Aorta (tissue), 5 donors: ENCODE measurements at places on chromosomes 1 and 21. TPM values are rescaled to one million over a fixed set of nuclear protein-coding genes. Genes with fewer than 3 reads are reported as not detected.

The TINAGL1 gene
- total RNA-seq: 317 TPM

The SPATA45 gene
- 0.78 TPM for total RNA-seq

The SLC44A5 gene
- 1.0 TPM for total RNA-seq

DNA sequence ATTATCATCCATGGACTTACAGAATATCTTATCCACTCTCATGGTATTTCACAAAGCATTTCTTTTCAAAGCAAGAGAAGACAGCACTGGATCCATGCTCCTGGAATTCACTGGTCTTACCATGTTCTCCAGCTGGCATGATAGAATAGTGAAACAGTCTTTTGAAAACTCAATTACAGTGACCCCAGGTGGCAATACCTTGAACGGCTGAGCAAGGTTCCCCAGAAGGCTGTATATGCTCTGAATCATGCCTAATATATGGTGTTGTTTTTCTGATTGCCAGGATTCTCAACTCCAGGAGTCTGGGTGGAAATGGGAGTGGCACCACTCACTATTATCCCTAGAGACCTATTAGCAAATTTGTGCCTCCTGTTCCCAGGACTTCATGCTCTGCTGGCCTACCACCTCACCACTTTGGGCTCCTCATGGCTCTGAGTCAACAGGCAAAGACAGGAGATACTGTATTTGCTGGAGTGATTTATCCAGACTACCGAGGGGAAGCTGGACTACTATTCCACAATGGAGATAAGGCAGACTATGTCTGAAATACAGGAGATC is 87.6 kb downstream of the CATSPERE start:
- DNase-seq: no peak

DNA sequence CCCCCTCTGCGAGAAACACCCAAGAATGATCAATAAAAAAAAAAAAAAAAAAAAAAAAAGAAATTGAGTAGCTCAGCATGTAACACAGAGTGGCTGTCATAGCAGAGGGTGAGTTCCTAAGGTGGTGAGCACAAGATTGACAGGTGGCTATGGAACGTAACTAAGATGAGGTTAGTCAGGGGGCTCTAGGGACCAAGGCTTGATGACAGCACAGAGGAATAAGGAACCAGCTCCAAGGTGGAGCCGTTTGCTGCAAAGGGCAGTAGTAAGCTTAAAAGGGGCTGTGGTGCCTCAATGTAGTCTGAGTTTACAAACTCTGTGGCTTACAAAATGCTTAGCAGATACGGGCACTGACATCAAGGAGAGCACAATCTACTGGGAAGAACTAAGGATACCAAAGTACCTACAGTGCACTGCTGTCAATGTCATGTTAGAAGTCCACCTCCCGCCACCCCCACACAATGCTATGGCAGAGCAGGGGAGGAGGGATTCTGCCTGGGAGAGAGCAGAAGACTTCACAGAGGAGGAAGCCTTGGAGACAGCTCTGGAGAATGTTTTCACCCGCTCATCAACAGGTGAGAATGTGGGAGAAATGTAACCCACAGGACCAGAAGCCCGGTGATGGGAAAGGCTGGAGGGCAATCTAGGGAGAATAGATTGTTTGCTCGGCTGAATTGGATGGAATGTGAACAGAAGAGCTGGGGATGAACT is 13.1 kb downstream of the IQGAP3 start:
- no peak for DNase-seq

GRCh38 chr1:51101976-51102375 is at the start of gene C1orf185:
TSS of gene C1orf185 (plus strand) at chr1:51102228. CDS start at chr1:51102234, 6 bp downstream.
- DNase-seq: no peak

DNA sequence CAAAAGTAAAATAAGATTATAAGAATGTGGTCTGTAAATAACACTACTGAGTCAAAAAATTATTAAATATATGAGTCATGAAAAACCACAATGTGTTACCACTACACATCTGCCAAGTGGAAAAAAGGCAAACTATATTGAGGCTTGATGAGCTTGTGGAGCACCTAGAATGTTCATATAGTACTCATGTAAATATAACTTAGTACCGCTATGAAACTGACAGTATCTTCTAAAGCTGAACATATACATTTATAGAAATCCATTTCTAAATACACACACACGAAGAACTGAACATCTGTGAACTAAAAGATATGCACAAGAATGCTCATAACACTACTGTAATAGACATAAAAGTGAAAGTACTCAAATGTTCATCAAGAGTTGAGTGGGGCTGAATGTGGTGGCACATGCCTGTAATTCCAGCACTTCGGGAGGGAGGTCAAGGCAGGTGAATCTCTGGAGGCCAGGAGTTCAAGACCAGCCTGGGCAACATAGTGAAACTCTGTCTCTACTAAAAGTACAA is 18.5 kb upstream of the GBP3 start:
- DNase-seq: no peak

- DNase-seq: no peak
These were observed 49.2 kb upstream of the NFASC start for GRCh38 chr1:204821476-204821875.

DNA sequence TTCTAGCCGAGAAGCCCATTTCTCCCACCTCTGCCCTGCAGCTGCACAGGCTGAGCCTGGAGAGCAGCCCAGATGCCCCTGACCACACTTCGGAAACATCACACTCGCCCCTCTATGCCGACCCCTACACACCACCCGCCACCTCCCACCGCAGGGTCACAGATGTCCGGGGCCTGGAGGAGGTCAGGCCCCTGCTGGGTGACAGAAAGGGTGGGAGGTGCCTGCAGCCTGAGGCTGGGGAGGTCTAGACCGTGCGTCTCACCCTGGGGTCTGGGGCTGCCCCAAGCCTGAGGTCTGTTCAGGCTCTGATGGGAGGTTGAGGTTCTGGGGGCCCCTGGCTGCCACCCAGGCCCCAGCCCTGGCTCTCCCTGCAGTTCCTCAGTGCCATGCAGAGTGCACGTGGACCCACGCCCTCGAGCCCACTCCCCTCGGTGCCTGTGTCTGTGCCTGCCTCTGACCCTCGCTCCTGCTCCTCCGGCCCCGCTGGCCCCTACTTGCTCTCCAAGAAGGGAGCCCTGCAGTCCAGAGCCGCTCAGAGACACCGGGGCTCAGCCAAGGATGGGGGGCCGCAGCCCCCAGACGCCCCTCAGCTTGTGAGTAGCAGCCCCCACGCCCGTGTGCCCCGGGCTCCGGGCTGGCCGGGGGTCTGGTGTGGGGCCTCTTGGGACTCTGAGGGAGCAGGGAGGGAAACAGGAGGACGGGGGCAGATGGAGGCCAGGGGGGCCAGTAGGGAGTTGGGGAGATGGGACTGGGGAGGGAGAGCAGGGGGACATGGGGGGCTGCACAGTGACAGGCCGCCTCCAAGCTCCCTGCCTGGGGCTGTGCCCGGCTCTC is 7.4 kb downstream of the PLEKHN1 start:
- no peak for DNase-seq

GRCh38 chr1:103779932-103780331 is 30.2 kb downstream of the AMY1C start:
- no peak for DNase-seq

GRCh38 chr1:99843760-99844159 is 6.4 kb upstream of the AGL start:
- no peak for DNase-seq
